ENCODE measurements at places on chromosomes 16 and 17.

GRCh38 chr16:68985268-68985667 lies 120.2 kb upstream of the HAS3 start:
- DNase-seq, result no peak

- DNase-seq, result no peak
Observed at GRCh38 chr17:59498530-59499307, 66.7 kb upstream of the DHX40 start.

DNA sequence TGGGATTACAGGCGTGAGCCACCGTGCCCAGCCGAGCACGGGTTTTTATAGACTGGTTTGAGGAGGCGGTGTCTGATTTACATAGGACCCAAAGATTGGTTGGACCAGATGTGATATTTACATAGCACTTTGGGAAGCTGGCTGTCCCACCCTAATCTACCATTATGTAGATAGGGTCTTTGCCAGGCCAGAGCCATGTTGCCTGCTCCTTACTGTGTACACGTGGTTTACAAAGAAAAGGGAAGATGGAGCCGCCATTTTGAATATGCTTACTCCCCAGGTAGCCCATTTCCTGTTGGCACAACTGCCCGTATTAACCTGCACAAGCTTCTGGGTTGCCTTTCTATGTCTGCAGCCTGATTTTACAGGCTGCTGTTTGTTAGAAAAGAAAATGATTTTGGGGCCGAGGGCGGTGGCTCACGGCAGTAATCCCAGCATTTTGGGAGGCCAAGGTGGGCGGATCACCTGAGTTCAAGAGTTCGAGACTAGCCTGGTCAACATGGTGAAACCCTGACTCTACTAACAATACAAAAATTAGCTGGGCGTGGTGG lies 89.9 kb upstream of the EEF2KMT start:
- DNase-seq, result no peak

DNA sequence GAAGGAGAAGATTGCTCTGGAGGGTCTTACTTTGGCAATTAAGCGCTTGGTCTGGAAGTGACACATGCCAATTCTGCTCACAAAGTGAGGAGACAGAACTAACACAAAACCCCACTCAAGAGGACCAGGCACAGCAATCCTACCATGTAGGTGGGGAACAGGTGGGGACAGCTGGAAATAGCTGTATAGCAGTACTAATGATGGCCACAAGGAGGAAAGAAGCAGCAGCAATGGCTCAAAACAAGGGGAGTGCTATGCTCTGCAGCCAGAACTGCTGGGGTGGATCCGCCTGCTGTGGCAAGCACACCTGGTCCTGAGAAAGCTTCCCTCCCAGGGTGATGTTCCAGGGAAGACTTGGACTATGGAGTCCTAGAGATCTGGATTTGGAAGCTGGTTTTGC lies 17.0 kb upstream of the TMEM132E start:
- DNase-seq, result no peak

DNA sequence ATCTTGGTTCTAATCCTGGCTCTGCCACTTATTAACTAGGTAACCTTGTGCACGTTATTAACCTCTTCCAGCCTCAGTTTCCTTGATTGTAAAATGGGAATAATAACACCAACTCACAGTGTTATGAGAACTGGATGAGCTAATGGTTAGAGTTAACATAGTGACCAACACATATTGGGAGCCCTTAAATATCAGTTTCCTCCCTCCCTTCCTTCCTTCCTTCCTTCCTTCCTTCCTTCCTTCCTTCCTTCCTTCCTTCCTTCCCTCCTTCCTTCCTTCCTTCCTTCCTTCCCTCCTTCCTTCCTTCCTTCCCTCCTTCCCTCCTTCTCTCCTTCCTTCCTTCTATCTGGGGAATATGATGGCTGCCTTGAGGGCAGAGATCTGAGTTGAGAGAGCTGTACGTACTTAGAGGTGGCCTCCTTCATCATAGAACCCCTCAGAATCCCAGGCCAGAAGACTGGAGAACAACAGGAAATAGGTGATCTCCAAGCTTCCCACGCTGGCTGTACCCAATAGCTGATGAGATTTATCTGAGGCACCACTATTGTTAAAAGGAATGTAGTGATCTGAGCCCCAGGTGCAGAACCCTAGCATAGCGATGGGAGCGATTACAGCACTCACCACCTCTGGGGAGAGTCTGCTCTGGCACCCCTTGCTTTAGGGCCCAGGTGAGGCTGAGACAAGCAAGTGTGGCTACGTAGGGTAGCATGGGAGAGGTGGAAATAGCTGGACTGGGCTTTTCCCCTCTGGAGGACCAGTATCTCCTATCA lies 26.2 kb downstream of the CCR7 start:
- DNase-seq, result no peak

GRCh38 chr16:67534431-67534830 lies 5.8 kb downstream of the RIPOR1 start:
- DNase-seq, result no peak

All from inflammatory macrophage treated with lipopolysaccharide for 4 hours (primary cell).